PC-3 (cell line): ENCODE measurements at places on chromosomes 7 and 10. TPM values are rescaled to one million over a fixed set of nuclear protein-coding genes. Genes with fewer than 3 reads are reported as not detected.

Gene HOXA3
- 4.5 and 13.8 TPM in 2 replicates for total RNA-seq

Gene ADCY1
- 3.1 and 3.4 TPM in 2 replicates for total RNA-seq

Gene LRRC4
- 0.26 TPM in 1 of 2 replicates, not detected in the other for total RNA-seq

Gene PTPRN2
- 3.2 and 3.6 TPM in 2 replicates for total RNA-seq

Gene CCM2
- total RNA-seq, result 56.6 and 61.5 TPM in 2 replicates

Gene MMD2
- total RNA-seq, result not detected in 2 replicates

Gene FAM237B
- not detected in 2 replicates for total RNA-seq

Gene ZNF716
- total RNA-seq, result 0.06 TPM in 1 of 2 replicates, not detected in the other
